Non-pigmented ciliary epithelial cell (primary cell): ENCODE measurements at places on chromosomes 2 and 18.

- DNase-seq = no peak
These were observed 206.8 kb upstream of the FBXO11 start for GRCh38 chr2:48112911-48113680.

DNA sequence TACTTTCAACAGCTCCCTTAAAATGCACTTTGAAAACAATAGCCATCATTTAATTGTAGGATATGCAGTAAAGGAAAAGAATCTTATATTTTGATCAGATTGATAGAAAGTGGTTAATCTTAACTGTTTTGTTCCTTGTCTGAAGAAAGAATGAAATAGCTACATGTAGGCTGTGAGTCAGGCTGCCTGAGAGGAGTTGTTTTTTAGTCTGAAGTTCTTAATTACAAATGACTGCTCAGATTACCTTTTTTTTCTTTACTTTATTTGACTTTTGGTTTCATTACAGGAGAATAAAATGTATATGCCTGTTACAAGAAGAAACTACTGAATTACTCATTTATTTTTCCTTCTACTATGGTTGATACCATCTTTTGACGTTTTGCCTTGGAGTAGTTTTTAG lies 56.8 kb downstream of the AGFG1 start:
- no peak for DNase-seq

- DNase-seq = no peak
These were observed 12.2 kb downstream of the BAZ2B start for GRCh38 chr2:159604159-159604558.

GRCh38 chr18:58363767-58364540 lies 264.9 kb downstream of the ALPK2 start:
- DNase-seq = no peak

DNA sequence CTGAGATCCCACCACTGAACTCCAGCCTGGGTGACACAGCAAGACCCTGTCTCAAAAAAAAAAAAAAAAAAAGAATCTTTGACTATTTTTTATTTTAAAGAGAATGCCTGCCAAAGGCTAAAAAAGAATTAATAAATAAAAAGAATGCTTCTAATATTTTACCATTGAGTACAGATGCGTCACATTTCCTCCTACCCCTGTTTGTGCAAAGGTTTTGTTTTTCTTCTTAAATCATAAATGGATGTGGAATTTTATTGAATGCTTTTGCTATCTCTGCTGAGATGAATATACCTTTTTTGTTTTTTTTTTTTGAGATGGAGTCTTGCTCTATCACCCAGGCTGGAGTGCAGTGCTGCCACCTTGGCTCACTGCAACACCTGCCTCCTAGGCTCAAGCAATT lies 22.8 kb downstream of the CYBRD1 start:
- no peak for DNase-seq

DNA sequence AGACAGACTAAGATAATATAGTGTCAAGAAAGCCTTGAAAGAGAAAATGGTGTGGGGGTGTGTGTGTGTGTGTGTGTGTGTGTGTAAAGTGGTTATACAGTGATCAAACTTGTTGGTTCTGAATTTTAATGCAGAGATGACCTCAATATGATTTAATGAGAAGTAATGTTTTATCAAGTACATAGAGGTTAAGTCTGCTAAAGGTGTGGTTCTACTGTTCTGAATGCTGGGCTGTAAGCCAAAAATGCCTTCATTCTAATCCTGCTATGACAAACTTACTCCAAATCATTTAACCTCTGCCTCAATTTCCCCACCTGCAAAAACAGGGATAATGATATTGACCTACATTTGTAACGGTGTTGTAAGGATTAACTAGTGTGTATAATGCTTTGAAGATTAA lies 87.9 kb downstream of the WDPCP start:
- DNase-seq = no peak

DNA sequence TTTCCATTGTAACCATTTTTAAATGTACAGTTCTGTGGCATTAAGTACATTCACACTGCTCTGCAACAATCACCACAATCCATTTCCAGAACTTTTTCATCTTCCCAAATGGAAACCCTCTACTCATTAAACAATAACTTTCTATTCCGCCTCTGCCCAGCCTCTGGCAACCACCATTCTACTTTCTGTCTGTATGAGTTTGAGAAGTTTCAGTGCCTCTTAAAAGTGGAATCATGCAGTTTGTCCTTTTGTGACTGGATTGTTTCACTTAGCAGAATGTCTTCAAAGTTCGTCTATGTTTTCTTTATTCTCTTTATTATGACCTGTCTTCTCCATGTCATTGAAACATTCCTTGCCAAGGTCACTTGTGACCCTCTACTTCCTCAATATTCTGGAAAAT lies 22.0 kb upstream of the PELI1 start:
- DNase-seq = no peak

GRCh38 chr18:10298346-10298745 lies 156.1 kb upstream of the APCDD1 start:
- no peak for DNase-seq

- DNase-seq = no peak
These were observed 362.8 kb downstream of the CBLN2 start for GRCh38 chr18:72181241-72181764.

DNA sequence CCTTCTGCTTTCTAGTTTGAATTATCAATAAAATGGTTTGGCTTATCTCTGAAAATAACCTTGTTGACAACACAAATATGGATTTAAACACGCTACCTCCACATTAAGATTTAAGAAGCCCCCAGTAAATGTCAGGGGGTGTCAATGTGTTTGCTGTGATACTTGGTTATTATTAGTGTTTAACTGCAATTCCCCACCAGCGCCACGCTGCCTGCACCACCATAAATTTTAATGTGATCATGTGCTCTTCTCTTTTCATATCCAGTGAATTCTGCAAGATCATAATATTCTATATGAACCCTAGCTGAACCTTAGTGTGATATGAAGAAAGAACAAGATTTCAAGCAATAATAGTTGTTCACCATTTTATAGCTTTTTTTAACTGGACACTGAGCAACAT lies 330.7 kb downstream of the AGPS start:
- DNase-seq = no peak

GRCh38 chr2:15826273-15826717 lies 114.1 kb upstream of the MYCN start:
- no peak for DNase-seq

DNA sequence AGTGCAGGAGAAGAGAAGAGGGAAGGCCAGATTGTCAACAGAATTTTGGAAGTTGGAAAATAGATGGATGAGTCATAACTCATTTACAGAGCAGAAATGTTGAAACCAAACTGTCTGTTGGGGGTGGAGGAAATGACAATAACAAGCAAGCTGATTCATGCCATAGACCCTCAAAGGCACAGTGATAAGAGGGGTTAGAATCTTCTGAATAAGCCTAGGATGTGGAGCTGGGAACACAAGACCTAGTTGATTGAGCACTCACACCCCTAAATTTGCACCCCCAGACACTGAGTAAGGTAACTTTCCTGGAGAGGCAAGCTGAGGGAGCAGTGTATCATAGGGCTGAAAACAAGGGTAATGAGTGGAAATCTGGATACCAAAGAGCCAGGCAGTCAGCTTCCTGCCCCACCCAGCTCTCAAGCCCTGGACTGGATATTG lies 141.4 kb downstream of the SCG2 start:
- no peak for DNase-seq

DNA sequence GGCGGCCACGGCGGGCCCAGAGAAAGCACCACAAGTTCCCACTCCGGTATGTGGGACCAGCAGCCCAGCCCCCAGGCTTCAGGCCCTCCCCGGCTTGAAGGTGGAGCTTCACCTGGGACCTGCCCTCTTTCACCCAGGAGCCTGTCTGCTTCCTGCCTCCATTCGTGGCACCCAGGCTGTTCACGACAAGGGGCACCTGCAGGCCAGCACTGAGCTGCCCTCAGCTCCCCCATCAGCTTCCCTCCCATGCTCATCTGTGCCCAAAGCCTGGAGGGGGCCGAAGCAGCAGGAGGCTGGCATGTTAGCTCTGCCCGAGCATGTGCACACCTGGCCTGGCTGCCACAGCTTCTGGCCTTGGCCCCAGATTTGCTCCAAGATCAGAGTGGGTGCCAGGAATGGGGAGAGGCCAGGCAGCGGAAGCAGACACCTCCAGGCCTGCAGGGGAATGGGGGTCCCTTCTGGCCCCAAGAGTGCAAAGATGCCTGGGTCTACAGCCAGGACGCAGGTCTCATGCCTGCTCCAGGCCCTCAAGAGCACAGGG lies 312.4 kb upstream of the SYT4 start:
- no peak for DNase-seq

GRCh38 chr2:3661149-3661660 lies 3.2 kb downstream of the ALLC start:
- DNase-seq = no peak

DNA sequence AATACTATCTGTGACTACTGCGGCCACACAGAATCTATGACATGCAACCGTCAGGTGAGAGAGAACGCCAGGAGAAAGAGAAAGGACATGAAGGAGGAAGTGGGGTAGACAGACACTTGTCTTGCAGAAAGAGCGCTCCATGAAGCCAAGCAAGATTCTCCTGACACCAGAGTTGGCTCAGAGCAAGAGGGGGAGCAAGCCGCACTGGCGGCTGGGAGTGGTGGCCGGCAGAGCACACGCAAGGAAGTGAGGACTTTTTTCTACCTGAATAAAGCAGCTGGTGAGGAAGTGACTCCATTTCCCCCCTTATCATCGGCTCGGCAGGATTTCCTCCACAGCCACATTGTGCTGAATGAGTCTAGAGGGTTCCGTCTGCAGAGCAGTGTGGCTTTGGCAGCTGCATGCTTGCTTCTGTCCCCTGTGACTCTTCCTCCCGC lies 181.6 kb downstream of the BCL2 start:
- no peak for DNase-seq

DNA sequence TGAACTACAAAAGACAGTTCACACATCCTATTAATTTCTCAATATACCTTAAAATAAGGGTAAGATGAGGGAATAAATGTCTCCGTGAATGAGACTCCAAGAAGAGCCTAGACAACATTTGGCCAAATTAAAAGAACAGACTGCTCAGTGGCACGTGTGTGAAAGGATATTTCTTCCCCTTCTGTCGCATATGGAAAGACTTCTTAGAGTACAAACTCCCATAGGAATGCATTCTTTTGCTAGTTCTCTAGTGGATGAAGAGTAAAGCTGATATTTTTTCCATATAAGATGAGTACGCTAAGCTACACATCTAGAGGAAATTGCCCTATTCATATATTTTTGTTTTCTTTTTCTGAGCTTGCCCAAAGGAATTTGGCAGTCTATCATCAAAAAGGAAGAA lies 710.0 kb upstream of the ID2 start:
- DNase-seq = no peak

- peak; percentile 86 for DNase-seq
These were observed 35.3 kb downstream of the RAB31 start for GRCh38 chr18:9743200-9744016.

DNA sequence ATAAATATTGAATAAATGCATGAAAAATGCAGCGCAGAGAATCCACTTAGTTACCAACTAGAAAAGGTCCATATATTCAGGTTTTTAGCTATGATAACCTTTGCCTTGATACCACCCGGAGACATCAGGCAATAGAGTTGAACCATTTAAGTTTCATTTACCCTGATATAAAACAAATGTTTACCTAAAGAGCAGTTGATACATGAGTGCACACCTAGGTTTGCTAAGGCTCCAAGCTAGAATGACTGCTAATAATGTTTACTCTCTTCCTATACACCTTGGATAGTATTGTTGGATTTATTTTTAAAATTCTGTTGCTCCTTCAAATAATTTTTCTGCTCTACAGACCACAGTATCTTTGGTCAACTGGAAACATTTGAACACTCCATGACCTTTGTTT lies 1463.6 kb downstream of the LRP1B start:
- no peak for DNase-seq

GRCh38 chr18:39596891-39597290 lies 2031.3 kb upstream of the CELF4 start:
- DNase-seq = no peak

GRCh38 chr2:98093611-98094010 lies 6.6 kb downstream of the VWA3B start:
- no peak for DNase-seq

- DNase-seq = no peak
These were observed 460.5 kb downstream of the TGIF1 start for GRCh38 chr18:3910512-3910911.

DNA sequence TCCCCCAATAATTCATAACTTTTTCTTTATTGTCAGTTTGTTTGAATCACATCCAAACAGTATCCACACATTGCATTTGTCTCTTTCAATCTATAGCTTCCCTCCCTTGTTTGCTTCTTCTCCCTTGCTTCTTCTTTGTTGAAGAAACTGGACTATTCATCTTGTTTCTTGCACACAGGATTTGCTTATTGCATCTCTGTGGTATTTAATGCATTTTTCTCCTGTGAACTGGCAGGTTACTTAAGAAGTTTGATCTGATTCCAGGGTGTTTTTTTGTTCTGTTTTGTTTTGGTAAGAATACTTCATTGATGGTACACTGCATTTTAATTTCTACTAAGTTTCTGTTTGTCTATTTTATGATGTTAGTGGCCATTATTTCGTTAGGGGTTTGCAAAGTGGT lies 166.8 kb downstream of the CAMKMT start:
- peak; percentile 74 for DNase-seq

- no peak for DNase-seq
These were observed 78.5 kb downstream of the FIGN start for GRCh38 chr2:163657281-163657656.

- DNase-seq = no peak
These were observed 108.8 kb upstream of the SLC1A4 start for GRCh38 chr2:64880193-64880951.

DNA sequence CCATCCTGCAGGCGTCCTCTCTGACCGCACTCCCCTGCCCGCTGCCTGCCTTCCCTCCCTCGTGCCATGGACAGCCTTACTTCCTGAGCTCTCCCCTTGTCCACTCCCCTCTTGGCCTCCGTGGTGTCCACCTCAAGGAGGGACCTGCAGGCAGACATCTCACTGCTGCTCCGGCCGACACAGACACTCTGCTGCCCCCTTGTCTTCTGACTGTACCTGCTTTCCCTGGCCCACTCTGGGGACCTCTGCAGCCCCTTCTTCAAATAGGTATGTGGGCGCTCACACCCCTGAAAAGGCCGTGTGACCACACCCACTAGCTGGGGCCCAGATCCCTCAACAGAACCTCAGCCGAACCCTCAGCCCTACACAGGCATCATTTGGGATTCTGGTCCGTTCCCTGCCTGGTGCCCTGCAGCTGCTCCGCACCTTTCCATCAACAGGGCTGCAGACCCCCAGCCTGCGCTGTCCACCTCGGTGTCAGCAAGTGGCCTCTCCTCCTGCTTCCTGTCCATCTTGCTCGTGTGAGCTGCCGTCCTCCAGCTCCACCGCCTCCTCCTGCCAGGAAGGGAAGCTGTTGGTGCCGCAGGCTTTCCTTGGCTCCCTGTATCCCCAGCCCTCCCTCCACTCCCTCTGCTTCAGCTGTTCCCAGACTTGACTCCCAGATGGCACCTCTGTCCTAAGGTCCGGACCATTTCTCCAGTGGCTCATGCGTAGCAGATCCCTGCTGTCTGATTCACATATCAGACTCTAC lies 94.1 kb downstream of the KLHL29 start:
- DNase-seq = no peak

DNA sequence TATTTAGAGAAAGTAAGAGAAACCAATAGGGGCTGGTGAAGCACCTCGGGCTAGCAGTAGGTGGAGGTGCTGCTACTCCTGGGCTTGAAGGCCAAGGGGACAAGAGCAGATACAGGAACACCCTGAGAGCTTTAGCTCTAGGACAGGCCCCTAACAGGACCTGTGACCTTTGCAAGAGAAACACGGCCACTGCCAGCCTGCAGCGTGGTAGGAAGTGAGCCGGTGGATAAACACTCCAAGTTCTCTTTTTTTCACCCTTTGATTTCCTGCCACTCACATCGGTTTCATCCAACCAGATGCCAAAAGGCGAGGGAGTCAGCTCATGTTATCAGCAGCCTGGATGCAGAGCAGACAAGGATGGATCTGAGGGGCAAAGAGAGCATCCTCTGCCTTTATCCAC lies 66.8 kb upstream of the SPRED2 start:
- DNase-seq = no peak

- no peak for DNase-seq
These were observed 19.4 kb downstream of the TMEM178A start for GRCh38 chr2:39685126-39685525.
